ENCODE measurements at places on chromosomes 5 and 9.

- DNase-seq: no peak
Observed at GRCh38 chr5:68230285-68230684, 14.7 kb downstream of the PIK3R1 start.

- DNase-seq: no peak
Observed at GRCh38 chr5:140141241-140141640, 15.5 kb downstream of the IGIP start.

DNA sequence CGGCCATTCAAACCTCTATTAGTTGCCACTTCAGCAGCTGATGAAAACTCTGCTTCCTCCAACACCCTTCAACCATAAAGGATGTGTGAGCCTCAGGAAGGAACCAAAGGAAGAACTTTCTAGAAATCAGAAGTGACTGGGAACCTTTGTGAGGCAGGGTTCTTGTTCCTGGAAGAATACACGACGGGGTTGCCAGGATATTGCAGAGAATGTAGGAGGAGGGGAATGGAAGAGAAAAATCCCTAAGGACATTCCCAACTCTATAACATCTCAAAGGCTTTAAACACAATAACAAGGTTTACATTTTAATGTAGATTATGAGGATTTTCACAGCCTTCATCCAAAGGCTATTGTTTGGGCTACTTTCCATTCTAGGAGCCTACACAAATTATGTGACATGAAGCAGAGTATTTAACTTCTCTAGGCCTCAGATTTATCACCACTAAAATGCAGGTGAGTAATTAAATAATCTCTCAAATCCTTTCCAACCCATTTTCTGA lies 147.7 kb downstream of the GLIS3 start:
- no peak for DNase-seq

DNA sequence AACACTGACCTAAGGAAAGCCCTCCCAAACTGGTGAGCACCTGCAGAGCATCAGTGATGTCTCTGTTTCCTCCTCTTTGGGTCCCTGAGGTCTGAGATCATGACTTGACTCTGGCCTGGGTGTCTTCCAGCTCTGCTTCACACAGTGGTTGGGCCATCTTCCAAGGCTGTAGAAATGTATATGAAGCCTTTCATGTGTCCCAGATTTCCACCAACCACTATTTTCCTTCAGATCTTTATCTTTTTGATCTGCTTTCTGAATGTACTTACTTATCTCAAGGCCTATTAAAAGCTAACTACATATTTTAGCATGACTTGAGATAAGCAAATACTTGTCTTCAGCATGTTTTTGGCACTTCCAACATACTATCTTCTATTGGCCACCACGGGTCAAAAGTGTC lies 47.1 kb downstream of the PRELID2 start:
- no peak for DNase-seq

GRCh38 chr9:17063535-17064135 lies 71.2 kb upstream of the CNTLN start:
- no peak for DNase-seq

GRCh38 chr5:57488215-57488955 lies 5.8 kb upstream of the ACTBL2 start:
- no peak for DNase-seq

- no peak for DNase-seq
Observed at GRCh38 chr5:75465480-75465879, 45.9 kb downstream of the CERT1 start.

- no peak for DNase-seq
Observed at GRCh38 chr9:37995348-37995737, 73.7 kb downstream of the SHB start.

- DNase-seq: no peak
Observed at GRCh38 chr5:78602400-78602799, 46.2 kb downstream of the LHFPL2 start.

- no peak for DNase-seq
Observed at GRCh38 chr5:169223595-169223953, 77.4 kb downstream of the SLIT3 start.

DNA sequence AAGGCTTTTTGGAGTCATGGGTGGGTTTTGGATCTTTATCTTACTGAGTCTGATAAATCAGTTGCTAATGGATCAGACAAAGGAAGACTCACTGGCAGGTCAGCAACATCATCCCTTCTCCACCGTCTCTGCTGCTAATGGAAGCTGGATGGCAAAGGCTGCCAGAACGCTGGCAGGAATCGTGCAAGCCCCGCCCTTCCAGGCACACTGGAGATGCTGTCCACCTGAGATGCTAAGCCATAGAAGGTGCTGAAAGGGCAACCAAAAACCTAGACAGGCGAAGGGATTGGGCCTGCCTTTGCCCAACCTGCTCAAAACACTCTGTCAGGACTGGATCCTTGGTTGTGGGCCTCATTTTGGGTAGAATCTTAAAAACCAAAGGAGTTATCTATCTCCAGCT lies 139.5 kb upstream of the FSTL4 start:
- DNase-seq: no peak

DNA sequence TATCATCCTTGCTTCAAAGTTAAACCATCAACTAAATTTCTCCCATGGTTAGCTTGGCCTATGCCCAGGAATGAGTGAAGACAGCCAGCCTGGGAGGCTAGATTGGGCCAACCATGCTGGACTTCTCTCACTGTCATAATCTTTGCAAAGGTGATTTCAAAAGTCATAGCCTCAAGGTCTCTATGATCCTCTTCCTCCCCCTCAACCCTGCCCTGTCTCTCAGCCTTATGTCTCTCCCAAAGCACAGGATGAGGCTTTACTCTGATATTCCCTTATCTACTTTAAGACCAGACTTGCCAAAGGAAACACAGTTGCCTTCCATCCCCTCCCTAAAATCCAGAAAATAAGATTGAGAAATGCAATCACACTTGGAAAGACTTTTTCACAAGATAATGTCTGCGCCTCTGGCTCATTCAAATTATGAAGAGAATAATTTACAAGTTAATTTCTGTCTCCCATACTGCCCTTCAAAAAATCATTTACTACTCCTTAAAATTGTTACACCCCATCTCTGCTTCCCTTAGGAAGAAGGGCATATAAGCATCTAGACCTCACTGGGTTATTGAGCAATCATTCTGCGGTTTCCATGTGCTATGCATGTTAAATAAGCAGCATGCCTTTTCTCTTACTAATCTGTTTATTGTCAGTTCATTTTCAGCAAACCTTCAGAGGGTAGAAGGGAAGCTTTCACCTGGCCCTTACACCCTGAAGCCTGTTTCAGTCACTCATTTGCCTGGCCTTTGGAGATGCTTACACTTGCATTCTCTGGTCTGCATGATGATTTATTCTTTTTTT lies 113.8 kb upstream of the ANKRD55 start:
- DNase-seq: no peak

GRCh38 chr9:70594386-70594944 lies 180.0 kb upstream of the KLF9 start:
- no peak for DNase-seq
